CD4-positive, alpha-beta T cell treated with Interleukin-12 subunit alpha and Interleukin-12 subunit beta, for 1 hour (primary cell): ENCODE measurements at places on chromosomes 13 and 19.

GRCh38 chr19:16771618-16772017 lies 52.0 kb downstream of the NWD1 start:
- peak; percentile 73 for DNase-seq

DNA sequence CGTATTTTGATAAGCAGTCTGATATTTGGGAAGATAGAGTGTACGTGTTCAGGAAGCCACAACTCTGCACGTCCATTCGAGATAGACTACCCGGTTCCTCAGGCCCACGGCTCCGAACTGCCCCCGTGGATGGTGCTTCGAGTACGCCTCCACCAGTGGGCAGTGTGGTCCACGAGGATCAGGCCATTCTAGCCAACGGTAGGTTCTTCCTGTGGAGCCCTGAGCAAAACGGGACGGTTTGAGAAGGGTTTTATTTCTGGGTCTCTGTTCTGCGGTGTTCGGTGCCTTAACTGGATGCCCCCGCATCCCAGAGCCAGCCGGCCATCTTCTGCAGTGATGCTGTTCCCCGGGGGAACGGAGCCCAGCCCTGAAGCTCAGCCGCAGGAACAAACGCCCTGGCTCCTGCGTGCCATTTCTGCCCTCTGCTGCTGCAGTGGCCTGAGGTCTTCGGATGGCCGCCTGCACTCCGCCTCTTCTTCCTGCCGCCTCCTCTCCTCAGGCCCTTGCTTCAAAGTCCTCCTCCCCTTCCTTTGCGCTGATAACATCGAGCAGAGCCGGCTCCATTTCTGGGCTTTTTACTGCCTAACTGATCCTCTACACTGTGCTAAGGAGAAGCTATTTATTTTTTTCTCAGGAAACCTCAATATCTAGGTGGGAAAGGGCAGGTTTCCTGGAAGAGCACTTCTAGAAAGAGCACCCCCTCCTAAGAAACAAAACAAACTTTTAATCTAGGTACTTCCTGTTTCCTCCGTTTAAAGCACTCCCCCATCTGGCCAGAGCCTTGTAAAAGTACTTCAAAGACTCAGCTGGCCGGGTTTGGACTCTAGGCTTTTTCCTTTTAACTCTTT lies 36.2 kb upstream of the SLC46A3 start:
- no peak for DNase-seq

DNA sequence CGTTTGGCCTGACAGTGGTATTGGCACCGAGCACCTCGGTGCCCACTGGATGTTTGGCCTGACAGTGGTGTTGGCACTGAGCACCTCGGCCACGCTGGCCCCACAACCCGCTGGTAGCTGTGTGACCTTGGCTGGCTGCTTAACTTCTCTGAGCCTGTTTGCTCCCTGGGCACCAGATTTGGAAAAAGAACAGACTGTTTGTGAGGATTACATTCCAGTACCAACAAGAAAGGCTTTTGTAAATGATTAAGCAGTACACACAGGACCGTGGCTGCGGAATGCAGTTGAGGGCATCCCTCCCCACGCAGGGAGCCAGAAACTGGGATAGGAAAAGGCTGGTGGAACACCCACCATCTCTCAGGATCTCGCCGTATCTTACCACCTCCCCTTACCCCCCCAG lies 31.9 kb downstream of the SLC25A42 start:
- DNase-seq: no peak

DNA sequence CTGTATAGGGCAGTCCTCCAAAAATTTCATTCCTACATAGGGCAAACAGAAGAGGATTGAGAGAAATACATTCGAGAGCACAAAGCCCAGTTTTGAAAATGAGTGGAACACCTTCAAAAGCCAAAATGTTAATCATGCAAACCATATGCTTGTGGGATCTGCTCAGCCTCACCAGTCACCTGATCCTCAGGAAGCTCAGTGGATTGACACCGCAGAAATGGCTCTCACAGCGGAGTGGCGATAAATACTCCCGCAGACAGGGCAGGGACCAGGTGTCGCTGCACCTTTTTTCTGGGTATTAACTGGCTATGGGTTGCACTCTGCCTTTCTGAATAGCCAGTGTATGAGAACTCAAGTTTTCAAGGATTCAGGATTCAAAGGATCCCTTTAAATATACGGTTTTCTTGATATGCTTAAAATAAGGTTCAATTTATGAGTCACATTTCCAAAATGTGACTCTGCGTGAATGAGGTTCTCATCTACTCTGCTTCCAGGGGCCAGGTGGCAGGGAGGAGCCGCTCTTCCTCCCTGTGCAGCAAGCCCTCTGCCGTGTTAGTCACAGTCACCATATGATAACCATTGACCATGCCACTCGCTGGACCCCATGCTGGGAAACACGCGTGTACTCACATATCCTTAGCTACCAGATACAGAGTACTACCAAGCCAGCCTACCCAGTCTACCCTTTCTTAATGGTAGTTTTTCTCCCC lies 18.3 kb upstream of the DHRS12 start:
- DNase-seq: no peak

DNA sequence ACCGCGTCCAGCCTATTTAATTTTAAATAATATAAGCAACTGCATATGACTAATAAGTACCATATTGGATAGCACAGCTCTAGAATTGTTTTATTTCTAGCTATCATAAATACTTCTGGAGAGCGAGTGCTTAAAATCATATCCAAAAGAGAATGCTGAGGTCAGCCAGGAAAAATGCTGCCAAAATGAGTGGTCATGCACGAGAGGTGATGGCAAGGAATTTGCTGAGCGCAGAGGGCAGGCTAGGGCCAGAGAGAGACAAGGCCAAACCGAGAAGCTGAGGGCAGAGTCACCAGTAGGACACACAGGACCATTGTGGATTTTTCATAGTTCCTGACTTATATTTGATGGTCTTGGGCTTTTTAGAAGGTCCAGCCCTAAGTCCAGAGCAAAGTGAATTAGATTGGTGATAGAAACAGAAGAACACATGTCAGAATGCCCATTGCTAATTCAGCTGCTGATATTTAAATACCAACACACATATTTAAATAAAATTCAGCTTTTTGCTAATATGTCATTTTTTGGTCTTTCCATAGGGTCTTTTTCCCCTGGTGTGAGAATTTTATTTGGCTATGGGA lies 33.6 kb upstream of the UBL3 start:
- no peak for DNase-seq

- no peak for DNase-seq
These were observed 34.6 kb downstream of the CRTC1 start for GRCh38 chr19:18718015-18718526.

DNA sequence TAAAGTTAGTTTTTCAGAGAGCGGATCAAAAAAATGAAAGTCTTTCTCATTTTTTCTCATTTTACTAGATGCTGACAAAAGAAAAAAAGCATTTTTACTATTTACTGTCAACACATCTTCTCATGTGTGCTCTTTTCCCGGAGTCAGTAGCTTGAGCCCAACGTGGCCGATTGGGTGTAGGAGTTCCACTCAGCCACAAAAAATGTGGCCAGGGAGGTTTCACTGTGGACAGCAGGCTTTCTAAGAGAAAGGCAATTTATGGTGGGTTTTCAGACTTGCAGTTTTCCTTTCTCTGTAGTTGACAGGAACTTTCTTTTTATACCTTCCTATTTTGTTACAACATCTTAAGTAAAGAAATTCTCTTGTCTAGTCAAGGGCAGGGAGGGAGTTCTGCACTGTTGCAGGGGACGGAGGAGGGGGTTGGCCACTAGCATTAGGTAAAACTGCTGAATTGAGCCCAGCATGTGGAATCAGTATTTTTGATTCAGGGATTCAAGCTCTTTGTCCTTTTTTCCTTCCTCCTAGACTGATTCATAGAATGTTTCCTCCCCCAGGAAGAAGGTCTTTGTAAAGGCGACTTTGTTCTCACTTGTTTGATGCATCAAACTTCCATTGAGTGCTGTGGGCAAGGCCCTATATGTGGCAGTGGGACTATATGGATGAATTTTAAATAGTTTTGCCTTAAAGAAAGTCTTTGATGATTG lies 123.1 kb downstream of the B3GLCT start:
- no peak for DNase-seq
